ENCODE measurements at places on chromosomes 13 and 19.

DNA sequence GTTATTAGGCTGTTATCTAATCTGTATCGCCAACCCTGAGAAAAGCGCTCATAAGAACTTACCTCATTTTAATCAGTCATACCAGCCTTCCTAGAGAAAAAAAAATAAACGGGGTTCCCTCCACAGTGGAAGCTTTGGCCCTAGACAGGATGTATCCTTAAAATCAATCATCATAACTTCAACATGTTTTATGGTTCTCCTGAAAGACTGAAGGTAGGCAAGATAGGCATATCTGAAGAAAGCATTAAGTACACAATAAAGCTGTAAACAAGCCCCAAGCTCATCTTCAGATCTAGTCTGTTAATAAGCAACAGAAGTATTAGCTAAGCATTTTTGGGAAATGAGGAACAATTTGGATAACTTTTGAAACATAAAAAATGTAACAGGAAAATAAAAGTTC, 18.7 kb upstream of the SERP2 start:
- no peak for DNase-seq

DNA sequence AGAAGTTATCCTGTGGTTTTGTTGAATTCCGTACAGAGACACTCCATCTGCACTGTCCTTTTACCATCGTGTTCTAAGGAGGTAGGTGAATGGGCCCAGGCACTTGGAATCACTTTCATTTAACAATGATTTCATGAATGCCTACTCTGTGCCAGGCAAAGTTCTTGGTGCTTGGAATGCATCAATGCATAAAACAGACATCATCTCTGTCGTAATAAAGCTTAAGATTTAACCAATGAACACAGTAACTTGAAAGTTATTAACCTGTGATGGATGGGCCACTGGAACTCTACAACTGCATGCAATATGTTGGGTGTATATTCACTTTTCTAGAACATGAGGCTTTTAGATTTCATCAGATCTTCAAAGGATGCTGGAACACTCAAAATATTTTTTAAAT, 14.1 kb upstream of the STARD13 start:
- no peak for DNase-seq

DNA sequence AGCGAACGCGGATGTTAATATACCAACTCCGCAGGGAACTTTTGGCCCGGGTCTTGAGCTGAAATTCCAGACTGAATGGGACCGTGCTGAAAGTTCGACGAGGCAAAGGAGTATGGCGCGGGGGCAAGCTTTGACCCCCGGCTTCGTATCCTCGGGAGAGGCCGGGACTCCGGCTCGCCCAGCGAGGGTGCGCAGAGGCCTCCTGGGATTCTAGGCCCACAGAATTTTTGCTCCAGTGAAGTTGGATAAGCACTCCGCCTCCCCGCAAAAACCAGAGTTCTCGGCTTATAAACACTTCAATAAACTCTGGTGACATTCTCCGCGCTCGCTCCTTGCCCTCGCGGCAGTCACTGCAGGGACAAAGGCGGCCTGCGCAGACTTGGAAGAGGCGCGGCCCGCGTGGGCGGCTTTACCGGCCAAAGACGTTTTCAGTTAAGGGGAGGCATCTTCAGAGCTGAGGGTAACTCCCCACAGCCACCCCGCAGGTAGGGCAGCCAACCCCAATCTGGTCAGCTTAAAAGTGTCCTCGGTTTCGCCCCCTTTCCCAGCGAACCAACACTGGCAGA, 112.6 kb downstream of the KCNRG start:
- DNase-seq, result no peak

DNA sequence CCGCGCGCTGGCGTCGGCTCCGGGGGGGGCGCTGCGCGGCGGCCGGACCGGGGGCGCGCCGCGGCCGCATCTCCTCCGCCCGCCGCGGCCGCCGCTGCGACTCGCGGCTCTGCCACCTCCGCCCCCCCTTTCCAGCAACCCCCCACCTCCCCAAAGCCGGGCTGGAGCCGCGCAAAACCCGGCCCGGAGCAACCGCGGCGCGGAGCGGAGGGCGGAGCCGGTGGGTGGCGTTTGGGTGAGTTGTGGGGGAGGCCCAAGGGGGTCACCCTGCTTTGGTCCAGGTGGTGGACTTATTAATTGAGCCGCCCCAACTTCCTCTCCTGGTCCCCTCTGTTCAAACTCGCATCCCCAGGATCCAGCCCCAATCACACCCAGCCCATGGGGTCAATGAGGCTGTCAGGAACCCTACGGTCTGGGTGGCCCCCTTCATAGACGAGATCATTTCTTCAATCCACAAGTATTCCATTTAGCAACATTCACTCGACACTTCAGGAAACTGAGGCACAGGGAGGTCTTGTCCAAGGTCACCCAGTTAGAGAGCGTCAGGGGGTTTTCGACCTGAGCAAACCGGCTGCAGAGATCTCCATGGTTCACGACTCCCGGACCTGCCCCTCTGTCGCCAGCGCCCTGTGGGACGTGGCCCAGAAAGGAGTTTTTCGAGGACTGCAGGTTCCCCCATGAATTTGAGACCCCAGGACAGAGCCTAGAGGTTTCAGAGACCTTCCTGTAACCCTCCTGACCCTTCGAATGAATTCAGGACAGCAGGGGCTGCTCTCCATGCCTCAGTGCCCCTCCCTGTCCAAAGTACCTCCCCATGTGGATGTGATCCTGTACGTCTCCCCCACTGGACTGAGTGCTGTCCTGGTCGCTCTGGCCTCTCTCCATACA, 22.4 kb upstream of the SEMA6B start:
- peak; percentile 74 for DNase-seq

GRCh38 chr13:41546372-41547190, 89.2 kb downstream of the RGCC start:
- DNase-seq, result peak; percentile 81

DNA sequence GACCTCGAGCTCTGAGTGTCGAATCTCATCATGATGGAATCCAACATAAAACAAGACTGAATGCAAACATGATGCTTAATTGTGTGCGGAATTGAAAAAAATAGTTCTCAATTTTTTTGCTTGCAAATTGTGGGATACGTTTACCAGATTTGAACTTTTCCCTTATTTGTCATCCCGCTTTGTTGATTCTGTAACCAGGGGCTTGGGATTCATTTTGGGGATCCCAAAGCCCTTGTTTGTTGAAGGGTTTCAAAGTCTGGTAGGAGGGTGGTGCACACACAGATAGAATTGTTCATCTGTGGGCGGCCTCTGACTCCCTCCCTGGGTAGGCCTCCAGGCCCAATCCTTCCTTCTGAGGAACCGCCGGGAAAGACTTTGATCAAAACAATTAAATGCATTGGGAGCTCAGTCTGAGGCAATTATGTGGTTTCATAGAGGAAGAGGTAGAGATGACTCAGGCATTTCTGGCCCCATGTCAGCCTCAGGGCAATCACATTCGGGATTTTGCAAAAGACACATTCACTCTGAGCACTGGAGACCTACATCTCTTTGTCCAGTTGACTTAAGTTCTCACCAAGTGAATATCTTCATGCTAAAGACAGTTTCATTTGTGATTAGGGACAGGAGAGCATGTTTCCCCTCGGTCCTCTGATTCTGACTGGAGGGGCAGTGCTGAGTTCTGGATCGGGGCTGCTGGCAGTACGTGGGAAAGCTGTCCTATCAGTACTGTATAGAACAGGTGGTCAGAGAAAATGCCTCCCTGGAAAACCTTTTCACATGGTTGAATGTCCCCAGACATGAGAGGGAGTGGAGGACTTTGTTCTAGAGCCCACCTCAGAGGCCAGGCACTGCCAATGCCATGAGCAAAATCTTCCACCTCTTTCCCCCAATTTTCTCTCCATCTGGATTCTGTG, 27.8 kb upstream of the IGFL4 start:
- DNase-seq, result peak; percentile 84
